ENCODE measurements at places on chromosomes 5 and 9.

DNA sequence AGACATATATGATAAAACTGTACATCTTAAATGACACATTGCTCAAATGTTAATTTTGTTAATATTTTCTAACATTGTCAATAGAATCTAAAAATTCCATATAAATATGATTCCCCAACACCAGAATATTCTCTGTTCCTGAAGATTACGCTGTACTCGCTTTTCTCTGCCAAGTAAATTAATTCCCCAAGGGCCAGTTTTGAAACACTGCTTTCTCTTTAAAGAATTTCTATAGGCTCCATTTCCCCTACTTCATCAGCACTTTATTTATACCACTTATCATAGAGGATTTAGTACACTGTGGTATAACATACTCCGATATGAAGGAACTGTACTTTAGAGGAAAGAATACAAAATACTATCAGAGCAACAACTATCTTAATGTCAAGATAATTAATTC, 101.4 kb upstream of the ACOT12 start:
- no peak for DNase-seq

GRCh38 chr5:40909264-40909663, at the start of gene C7:
Gene C7 (plus strand): TSS chr5:40909497. CDS start chr5:40909611, 114 bp downstream.
- no peak for DNase-seq

DNA sequence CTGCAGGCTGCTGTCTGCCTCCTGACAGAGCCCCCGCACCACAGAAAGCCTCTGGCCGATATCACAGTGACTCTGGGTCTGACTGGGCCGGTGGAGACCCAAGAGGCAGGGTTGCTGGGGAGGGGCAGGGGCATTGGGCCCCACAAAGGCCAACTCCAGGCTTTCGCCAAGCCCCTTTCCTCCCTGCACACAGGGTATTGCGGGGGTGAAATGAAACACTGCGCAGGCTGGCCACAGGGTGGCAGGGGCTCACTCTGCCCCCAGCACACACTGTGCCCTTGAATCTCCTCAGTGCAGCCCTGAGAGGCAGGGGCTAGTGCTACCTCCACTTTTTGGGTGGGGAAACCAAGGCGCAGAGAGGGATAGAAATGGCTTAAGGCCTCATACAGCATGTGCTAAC, 44.6 kb downstream of the BARX1 start:
- no peak for DNase-seq

DNA sequence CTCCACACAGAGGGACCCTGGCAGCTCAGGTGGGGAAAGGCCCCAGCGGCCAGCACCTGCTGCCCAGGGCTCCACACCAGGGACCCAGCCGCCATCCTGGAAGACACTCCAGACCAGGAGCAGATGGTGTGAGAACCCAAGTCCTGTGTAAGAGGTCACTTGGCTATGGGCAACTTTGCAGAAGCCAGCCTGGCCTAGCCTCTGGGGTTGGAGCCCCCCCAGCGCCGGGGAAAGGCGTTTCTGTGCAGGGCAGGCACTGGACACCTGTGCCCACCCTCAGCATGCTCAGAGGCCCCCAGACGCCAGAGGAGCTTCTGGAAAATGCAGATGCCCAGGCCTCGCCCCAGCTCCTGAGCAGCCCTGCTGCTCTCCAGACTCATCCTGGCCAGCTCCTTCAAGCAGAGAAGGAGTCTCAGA, 34.0 kb downstream of the RASGEF1C start:
- DNase-seq = no peak

- no peak for DNase-seq
Measured at GRCh38 chr5:82812575-82812974, 264.6 kb downstream of the TMEM167A start.

GRCh38 chr5:42387563-42387962, 35.7 kb upstream of the GHR start:
- DNase-seq = no peak

- no peak for DNase-seq
Measured at GRCh38 chr5:158725297-158725851, 374.3 kb downstream of the EBF1 start.

DNA sequence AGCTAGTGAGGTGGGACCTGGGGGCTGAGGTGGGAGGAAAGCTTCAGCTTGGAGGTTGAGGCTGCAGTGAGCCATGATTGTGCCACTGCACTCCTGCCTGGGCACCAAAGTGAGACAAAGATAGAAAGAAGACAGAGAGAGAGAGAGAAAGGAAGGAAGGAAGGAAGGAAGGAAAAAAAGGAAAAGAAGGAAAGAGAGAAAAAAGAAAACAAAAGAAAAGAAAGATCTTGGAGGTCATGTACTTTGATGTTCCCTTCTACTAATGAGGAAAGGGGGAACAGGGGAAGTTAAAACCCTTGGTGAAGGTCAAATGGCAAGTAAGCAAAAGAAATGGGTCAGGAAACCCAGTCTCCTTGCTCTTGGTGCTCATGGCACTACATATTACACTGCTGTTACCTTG, 2.4 kb upstream of the RAI14 start:
- DNase-seq = no peak

DNA sequence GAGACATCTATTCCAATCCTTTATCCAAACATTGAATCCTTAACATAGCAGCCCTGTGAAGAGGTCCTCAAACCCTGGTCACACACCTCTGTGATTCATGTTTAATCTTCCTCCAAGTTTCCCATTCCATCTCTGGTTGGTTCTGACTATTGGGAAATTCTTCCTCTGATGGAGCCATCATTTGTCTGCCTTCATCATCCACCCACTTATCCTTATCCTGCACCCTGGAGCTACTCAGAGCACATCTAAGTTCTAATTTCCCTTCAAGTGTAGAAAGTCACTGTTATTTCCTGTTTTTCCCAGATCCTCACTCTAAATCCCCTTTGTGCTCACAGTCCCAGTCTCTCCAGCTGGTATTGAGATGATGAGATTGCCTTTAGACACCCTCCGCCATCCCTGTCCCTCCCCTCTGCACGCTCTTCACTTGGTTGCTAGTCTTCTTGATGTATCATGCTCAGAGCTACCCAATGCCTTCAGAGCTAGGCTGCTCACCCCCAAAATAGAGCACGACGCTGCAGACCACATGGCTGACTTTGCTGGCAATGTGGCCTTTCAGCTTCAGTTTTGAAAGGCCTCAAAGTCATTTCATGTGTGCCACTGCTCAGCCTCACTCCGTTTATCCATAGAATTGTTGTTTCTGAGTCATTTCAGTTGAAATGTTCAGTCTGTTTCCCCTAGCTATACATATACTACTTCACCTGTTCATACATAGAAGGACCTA, 154.3 kb downstream of the PALM2AKAP2 start:
- DNase-seq = no peak

DNA sequence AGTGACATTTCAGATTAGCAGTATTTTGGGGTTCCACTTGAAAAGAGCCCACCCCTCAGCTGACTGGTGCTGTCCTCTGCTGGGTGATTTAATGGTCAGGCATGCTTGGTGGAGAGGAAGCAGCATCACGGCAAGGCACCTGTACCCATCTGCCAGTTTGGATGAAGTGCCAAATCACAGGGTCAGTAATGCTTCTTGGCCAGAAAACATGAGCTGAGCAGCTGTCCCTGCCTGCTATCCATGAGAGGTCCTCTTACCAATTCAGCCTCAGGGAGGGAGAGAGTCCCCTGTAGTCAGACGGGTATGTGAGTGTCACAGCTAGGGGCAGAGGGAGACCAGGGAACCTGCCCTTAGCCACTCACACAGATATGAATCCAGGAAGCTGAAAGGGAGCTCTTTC, 137.9 kb downstream of the SEC61B start:
- no peak for DNase-seq

GRCh38 chr5:18601185-18601584, 966.9 kb downstream of the TAF11L14 start:
- no peak for DNase-seq

DNA sequence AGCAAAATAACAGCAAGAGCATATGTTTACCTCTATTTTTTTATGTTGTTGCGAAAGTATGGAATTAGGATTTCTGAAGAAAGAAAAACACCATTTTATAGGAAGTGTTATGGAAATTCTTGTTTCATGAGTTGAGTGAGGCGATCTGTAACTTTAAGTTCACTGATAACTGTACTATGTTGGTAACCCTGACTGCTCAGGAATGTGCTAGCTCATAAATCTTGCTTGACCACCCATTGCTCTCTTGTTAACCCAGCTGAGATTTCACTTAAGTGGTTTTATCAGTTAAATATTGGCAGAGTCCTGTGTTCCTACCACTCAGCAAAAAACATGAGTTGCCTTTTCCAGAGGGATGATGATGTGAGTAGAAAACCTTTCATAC, 91.1 kb upstream of the STARD4 start:
- DNase-seq = no peak

DNA sequence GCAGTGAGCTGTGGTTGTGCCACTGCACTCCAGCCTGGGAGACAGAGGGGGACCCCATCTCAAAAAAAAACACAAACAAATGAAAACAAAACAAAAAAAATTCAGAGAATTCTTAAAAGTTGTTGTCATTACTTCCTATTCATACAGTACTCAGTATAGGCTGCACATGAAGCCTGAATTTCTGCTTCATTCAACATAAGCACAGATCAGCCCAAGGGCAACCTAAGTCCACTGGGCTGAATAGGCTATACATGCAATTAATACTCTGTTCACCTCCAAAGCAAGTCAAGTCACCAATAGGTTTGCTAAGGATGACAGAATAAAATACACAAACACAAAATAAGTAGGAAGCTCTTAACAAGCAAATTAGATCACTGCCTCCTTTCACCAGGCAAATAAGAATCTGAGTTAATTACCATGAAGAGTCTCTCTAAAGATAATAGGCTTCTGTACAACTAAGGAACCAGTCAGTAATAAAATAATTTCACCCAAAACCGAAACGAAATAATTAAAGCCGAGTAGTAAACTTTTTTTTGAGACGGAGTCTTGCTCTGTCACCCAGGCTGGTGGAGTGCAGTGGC, 18.7 kb downstream of the UBTD2 start:
- DNase-seq = no peak

- no peak for DNase-seq
Measured at GRCh38 chr9:79694676-79695400, 123.1 kb downstream of the TLE4 start.

DNA sequence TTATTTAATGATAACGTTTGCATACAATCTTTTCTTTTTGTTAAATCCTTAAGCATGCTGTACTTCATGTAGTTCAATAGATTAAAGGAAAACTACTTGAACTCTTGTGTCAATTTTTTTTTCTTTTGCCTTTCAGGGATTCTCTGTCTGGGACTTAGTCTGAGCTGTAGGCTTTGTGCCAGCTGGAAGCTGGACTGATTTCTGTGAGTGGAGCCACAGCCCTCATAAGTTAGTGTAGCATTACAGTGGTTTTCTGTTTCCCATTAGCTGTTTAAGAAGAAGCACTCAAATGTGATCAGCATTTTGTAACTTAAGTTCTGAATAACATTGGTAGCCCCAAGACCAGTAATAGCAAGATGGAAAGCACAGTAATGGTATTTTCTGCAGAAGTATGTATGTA, 330.6 kb upstream of the MEF2C start:
- no peak for DNase-seq

GRCh38 chr9:83964973-83965349, 15.1 kb downstream of the HNRNPK start:
- no peak for DNase-seq

DNA sequence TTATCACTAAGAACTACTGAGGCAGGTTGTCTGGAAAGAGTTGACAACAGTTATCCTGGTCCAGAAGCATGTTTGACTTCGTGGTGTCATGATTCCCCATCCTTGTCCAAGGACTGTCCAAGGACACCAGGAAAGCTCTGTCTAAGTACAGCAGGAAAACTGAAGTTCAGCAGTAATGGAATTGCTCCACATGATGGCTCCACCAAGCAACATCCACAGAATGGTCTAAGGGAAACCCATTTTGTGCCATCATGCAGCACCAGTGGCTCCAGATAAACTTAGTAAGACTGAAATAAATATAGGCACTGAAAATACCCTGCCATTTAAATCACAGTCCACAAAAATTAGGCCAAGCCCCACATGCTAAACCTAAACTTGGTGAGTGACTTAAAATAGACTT, 192.8 kb downstream of the CDH18 start:
- DNase-seq = no peak

DNA sequence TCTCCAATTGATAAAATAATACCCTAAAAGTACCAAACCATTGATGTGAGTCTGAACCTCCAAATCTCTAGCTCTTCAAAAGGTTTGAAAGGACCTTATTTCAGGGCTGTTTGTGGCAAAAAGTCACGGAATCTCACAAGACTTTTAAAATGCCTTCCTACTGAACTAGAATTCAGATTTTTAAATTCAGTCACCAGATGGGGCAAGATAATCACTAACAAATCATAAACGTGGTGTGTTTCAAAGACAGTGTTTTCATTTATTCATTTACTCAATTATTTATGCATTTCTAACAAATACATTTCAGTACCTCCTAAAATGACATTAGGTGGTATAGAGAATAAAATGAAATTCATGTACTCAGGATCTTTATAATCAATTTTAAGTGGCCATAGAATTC, 68.2 kb upstream of the SMC2 start:
- DNase-seq = no peak

- DNase-seq = no peak
Measured at GRCh38 chr9:133496861-133497842, 18.3 kb upstream of the SLC2A6 start.

DNA sequence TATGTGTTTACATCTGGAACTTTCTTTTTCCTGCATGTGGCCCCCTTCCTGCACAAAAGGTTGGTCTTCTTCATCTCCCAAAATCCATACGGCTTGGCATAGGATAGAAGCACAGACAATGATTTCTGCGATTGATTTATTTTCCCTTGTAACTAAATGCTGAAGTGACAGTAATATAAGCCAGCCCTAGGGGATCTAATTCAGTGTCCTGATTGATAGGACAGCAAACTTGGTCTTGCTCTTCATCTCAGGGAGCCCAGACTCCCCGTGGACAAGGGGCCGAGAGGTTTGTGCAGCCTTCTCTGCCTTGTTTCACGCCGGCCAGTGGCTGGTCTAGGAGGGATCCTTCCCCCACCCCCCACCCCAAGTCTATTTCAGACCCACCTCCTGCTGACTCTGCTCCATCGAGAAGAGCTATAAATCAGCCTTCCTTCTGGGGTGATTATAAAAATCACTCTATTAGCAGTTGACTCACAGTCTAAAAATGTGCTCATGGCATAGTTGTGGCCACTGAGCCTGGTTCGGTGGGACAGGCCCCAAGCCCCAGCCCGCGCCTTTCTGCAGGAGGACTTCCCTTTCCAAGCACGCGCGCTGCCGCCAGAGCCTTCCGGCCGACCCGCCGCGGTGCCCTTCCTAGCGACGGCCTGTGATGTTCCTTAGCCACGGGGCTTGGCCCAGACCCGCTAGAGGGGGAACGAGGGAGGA, 89.8 kb upstream of the COL5A1 start:
- DNase-seq = no peak

DNA sequence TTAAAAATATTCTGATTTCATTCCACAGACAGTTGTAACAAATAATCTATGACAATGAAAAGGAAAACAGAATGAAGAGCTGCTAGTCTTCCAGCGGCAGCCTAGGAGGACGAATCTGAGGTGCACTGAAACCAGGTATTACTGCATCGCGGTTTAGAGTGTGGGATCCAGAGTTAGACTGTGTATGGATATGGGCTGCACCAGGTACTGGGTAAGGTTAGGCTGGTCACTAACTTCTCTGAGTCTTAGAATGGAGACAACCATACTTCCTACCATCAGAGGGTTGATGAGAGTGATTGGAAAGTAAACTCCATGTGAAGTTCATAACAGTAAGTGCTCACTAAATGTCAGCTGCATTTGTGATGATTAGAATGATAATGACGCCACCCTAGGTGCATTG, 158.7 kb downstream of the MYO10 start:
- DNase-seq = no peak

- DNase-seq = no peak
Measured at GRCh38 chr5:31380049-31380448, 151.8 kb downstream of the DROSHA start.

All from activated CD4-positive, alpha-beta T cell treated with anti-CD3 and anti-CD28 coated beads, Interleukin-2, amount 50 U/mL, for 24 hours (primary cell).